Renal pelvis (tissue), 12 donors: ENCODE measurements at places on chromosomes 16 and 17. TPM values are rescaled to one million over a fixed set of nuclear protein-coding genes. Genes with fewer than 3 reads are reported as not detected.

- DNase-seq: no peak
Measured at GRCh38 chr16:800834-801511, 439 bp upstream of the GNG13 start.

DNA sequence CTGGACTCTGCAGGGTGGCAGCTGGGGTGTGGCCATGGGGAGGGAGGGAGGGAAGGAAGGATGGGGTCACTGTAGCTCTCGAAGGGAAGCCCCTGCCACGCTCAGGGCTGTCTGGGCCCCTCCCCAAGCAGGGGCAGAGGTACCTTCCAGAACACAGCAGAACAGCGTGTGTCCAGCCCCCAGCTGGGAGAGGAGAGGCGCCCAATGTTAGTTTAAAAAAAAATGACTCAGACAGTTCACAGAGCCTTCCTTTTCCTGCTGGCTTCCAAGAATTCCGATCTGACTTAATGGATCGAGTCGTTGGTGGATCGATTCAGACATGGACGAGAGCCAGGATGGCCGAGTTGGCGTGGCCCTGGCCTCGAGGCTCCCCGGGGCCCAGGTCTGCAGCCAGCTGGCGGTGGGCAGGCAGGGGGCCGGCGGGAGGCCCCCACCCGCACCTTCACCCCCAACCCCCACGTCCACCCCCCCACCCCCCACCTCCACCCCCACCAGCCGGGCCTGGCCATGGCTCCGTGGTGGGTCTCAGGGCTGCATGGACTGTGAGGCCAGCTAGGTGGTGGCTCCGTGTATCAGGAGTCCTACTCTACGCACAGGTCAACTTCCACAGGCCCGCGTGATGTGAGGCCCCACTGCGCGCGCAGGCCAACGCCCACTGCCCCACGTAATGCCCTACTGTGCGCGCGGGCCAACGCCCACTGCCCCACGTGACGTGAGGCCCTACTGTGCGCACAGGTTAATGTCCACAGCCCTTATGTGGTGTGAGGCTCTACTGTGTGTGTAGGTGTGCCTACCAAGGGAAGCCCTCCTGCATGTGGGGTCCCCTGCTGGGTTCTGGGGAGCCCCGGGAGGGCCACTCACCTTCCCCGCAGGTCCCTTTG lies 21.8 kb downstream of the CACNA1H start:
- DNase-seq: no peak

DNA sequence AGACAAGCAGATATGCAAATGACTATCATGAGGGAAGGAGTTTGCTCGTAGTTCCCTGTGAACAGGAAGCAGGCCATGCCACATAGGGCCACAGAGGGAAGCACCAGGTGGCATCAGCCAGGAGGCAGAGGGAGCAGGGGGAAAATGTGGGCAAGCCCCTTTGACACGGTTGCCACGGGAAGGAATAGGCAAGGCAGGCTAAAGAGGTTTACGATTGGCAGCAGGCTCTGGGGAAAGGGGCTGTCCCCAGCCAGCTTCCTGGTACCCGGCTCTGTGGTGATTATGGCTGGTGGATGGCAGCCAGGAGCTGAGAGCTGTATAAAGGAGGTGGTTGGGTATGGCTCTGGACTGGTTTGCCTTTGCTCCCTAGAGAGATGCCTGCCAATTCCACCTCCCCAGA lies 848 bp downstream of the CES3 start:
- DNase-seq: no peak

The RNF43 gene
- polyA plus RNA-seq: 16.9 TPM

The CLDN6 gene
- polyA plus RNA-seq: 36.5 TPM

DNA sequence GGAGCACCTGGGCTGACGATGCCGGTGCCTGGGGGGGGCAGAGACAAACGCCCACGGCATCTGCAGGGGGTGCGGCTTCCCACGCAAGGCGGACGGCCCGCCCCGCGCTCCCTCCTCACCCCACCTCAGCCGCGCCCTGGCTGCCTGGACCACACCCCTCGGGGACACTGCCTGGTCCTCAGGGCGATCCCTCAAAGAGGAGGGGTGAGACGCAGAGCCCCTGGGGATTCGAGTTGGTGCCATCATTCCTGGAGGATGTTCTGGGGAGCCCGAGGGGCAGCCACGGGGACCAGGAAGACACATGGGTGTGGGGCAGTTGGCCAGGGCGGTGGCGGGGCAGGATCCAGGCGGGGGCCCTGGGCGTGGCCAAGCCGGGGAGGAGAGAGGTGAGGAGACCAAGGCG lies 3.9 kb downstream of the IGFALS start:
- DNase-seq: no peak

The KRTAP2-2 gene
- not detected for polyA plus RNA-seq

GRCh38 chr16:2804728-2805127 lies 6.5 kb downstream of the PRSS41 start:
- DNase-seq: no peak

The ADAP2 gene
- 3.7 TPM for polyA plus RNA-seq

DNA sequence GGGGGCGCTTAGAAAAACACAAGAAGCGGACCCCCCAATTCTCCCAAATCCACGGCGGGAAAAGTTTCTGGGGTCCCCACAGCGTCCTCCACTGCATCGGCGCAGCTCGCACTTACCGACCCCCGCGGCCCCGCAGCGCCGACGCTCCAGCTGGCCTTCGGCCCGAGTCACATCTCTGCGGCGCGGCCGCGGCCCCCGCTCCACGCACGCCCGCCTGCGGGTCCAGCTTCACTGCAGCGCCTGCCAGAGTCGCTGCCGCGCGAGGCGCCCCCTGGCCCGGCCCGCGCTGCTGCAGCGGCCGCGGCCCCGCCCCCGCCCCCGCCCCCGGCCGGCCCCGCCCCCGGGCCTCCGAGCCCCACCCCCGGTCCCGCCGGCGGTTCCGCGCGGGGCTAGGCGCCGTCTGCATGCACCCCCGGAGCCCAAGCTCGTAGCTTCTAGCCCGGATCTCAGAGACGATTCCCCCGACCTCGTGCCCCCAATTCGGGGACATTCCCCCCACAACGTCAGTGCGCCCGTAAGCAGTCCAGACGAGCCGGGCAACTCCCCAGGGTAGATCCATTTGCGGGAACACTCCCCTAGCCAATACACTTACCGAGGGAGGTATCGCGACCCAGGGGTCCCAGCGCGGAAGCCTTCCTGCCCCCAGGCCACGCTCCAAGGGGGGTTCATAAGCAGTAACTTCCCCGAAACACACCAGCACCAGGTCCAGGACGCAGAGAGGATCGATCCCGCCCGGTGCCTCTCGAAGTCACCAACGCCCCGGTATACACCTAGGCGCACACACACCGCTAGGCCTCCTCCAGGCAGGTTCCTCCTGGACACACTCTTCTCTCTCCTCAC lies at the start of gene GPRC5B:
Gene GPRC5B (minus strand): TSS at position 238 of the 840 bp plus-strand sequence. CDS start 12,003 bp downstream, outside the sequence.
- peak; percentile 56 for DNase-seq

The IL21R gene
- 0.20 TPM for polyA plus RNA-seq
